CD4-positive, alpha-beta T cell (primary cell): ENCODE measurements at places on chromosomes 5 and 9. TPM values are rescaled to one million over a fixed set of nuclear protein-coding genes. Genes with fewer than 3 reads are reported as not detected.
A peak's percentile ranks its signal among the peaks of the same experiment; 100 is the strongest.

The PROB1 gene
- 0.41 TPM for total RNA-seq

GRCh38 chr5:107968998-107969397 lies 298.3 kb upstream of the EFNA5 start:
- no peak for DNase-seq

The CTNND2 gene
- 0.20 TPM for total RNA-seq

- DNase-seq, result no peak
Measured at GRCh38 chr5:16881251-16881650, 54.8 kb downstream of the MYO10 start.

DNA sequence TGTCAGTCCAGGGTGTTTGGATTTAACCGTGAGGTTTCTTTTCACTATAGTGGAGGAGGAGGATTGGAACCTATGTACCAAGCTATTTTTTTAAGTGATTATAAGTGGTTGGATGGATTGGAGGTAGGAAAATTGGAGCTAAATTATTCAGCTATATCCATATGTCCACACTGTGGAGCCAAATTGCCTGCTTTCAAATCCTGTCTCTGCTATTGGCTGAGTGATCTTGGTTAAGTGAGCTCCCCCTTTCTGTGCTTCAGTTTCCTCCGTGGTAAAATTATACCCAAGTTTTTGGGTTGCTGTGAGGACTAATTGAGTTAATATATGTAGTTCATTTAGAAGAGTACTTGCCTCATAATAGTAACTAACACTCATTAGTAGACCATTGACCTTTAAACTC lies 2.5 kb downstream of the CENPP start:
- DNase-seq, result no peak

DNA sequence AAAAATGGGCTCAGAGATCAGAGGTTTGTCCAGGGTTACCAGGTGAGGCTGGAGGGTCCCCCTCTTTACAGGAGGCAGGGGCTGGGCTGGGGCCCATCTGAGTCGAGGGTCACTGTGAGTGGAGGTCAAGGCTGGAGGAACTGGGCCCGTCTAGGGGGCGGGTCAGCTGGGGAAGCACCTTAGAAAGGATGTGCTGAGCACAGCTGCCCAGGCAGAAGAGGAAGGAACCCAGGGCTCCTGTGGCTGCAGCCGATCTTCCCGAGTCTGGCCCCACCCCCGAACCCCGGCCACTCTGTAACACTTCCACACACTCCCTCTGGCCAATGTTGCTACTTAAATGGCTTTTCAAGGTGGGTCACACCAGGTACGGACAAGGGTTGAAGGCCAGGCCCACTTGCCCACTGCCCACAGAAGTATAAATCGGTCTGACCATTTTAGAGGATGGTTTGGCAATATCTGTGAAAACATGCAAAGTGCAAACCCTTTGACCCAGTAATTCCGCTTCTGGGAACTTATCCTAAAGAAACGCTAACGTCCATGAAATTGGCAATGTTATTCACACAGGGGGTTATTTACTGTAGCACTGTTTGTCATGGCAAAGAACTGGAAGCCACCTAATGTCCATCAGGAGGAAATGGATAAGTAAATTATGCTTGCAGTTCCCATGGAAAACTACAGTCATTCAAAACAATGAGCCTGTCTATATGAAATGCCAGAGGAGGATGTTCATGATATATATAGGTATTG lies 30.5 kb upstream of the EEIG1 start:
- DNase-seq, result no peak

The CCDC192 gene
- total RNA-seq, result not detected

- DNase-seq, result no peak
Measured at GRCh38 chr9:7245976-7246580, 488.3 kb downstream of the KDM4C start.

- DNase-seq, result no peak
Measured at GRCh38 chr5:141760193-141760592, 78.2 kb upstream of the ARAP3 start.

The SLC46A2 gene
- total RNA-seq, result not detected

DNA sequence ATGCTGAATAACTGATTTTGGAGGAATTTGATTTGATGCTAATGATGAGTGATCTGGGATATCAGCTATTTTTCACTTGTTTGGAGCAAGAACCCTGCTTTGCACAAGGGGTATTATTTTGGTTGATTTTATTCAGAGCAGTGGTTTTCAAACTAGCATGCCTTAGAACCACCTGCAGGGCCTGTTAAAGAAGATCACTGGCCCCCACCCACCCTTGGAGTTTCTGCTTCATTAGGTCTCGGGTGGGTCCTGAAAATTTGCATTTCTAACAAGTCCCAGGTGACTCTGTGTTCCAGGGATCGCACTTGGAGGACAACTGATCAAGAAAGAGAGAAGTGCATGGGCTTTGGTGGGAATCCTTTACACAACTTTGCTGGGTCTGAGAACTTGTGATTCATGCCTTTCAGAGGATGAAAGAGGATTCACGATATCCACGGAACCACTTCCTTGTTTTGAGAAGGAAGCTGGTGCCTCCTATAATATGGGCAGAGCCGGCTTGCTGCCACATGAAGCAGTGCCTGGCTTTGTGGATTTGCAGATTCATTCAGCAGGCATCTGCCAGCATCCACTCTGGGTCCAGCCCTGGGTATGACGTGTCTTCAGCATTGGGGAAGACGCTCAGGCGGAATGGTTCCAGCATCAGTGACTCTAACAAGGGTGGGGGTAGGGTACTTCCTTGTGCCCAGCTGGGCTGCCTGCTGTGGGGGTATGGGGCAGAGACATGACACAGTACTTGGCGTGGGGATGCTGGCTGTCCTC lies 106.6 kb upstream of the PITX1 start:
- DNase-seq, result no peak

The SOHLH1 gene
- not detected for total RNA-seq

DNA sequence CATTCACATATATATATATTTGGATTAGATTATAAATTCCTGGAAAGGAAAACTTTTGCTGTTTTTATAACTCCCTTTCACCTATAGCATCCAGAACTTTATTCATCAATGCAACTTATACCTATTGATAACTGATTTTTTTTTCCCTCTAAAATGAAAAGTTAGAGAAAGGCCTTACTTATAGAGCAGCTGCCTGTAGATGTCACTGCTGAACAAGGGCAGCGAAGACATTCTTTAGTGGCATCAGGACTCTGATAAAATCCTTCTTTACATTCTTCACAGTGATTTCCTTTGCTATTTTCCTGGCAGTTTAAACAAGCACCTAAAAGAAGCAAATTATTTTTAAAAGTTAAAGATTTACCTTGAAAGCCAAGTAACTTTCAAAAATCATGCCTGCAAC lies 32.3 kb upstream of the CDK5RAP2 start:
- DNase-seq, result no peak

- DNase-seq, result no peak
Measured at GRCh38 chr5:36105819-36106218, 39.1 kb upstream of the UGT3A2 start.

- no peak for DNase-seq
Measured at GRCh38 chr5:144092508-144092907, 78.0 kb downstream of the YIPF5 start.

DNA sequence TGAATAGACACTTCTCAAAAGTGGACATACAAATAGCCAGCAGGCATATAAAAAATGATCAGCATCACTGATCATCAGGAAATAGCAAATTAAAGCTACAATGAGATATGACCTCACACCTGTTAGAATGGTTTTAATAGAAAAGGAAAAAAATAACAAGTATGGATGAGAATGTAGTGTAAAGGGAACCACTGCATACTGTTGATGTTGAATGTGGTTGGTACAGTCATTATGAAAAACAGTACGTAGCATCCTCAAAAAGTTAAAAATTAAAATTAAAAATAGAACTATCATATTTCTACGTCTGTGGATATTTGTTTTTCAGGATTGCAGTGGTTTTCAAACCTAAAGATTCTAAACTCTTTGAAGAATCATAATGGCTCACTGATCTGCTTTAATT lies 215.1 kb upstream of the NREP start:
- no peak for DNase-seq

The PCDHGB4 gene
- not detected for total RNA-seq

GRCh38 chr5:132491368-132492364 lies 1.1 kb upstream of the IRF1 start:
- peak; percentile 68 for DNase-seq

GRCh38 chr5:172403189-172403796 lies 51.0 kb downstream of the SH3PXD2B start:
- no peak for DNase-seq

The CFAP157 gene
- not detected for total RNA-seq

GRCh38 chr5:3114467-3114866 lies 363.0 kb upstream of the IRX2 start:
- no peak for DNase-seq

The SLC6A3 gene
- total RNA-seq, result not detected
